Motor neuron (in vitro differentiated cells): ENCODE measurements at places on chromosomes 11 and 22. TPM values are rescaled to one million over a fixed set of nuclear protein-coding genes. Genes with fewer than 3 reads are reported as not detected.

ANKRD42 gene
- 31.5 and 36.0 TPM in 2 replicates for total RNA-seq

KRTAP5-9 gene
- total RNA-seq, result 0.36 TPM in 1 of 2 replicates, not detected in the other

FXYD2 gene
- 4.3 and 4.4 TPM in 2 replicates for total RNA-seq

PRG2 gene
- total RNA-seq, result 1.2 TPM in 1 of 2 replicates, not detected in the other

PLAAT5 gene
- 0.91 and 1.3 TPM in 2 replicates for total RNA-seq

RAB38 gene
- 1.2 and 2.1 TPM in 2 replicates for total RNA-seq

ST3GAL4 gene
- 98.9 and 103 TPM in 2 replicates for total RNA-seq

CEND1 gene
- 19.4 and 20.0 TPM in 2 replicates for total RNA-seq

NRGN gene
- 0.25 and 0.49 TPM in 2 replicates for total RNA-seq

CEP126 gene
- total RNA-seq, result 6.1 and 7.7 TPM in 2 replicates

CHRM1 gene
- 0.22 TPM in 1 of 2 replicates, not detected in the other for total RNA-seq

CAVIN3 gene
- 0.58 and 0.77 TPM in 2 replicates for total RNA-seq

MIOX gene
- 0.27 and 0.56 TPM in 2 replicates for total RNA-seq

CNIH2 gene
- 51.1 TPM in 2 replicates for total RNA-seq

MMP27 gene
- not detected in 2 replicates for total RNA-seq

SEPTIN5 gene
- 60.3 and 62.2 TPM in 2 replicates for total RNA-seq

FAT3 gene
- 32.9 and 38.6 TPM in 2 replicates for total RNA-seq

C22orf15 gene
- total RNA-seq, result 3.1 and 3.3 TPM in 2 replicates

FOLR1 gene
- not detected in 2 replicates for total RNA-seq
